Caki2 (cell line): ENCODE measurements at places on chromosomes 7 and 10. TPM values are rescaled to one million over a fixed set of nuclear protein-coding genes. Genes with fewer than 3 reads are reported as not detected.
A peak's percentile ranks its signal among the peaks of the same experiment; 100 is the strongest.

The INTS1 gene
- total RNA-seq: 39.4 and 78.5 TPM in 2 replicates

The FAM25C gene
- total RNA-seq: not detected in 2 replicates

DNA sequence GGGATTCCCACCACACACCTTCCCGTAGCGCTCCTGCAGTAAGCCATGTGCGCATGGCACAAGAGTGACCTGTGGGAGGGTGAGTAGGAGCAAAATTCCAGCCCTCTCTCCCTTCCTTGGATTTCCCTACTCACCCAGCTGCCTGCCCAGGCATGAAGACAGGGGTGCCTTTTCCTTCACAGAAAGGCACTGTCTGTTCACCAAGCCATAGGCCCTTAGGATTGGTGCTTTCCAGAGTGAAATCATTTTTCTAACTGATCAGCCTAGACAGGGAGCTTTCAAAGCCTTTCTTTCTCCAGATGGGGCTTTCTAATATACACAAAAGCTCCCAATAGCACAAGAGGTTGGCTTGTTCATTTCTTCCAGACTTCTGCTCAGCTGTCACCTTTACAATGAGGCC lies 79.7 kb downstream of the CTTNBP2 start:
- DNase-seq: no peak

The DBNL gene
- total RNA-seq: 137 and 174 TPM in 2 replicates

The PYROXD2 gene
- total RNA-seq: 7.0 and 7.1 TPM in 2 replicates

DNA sequence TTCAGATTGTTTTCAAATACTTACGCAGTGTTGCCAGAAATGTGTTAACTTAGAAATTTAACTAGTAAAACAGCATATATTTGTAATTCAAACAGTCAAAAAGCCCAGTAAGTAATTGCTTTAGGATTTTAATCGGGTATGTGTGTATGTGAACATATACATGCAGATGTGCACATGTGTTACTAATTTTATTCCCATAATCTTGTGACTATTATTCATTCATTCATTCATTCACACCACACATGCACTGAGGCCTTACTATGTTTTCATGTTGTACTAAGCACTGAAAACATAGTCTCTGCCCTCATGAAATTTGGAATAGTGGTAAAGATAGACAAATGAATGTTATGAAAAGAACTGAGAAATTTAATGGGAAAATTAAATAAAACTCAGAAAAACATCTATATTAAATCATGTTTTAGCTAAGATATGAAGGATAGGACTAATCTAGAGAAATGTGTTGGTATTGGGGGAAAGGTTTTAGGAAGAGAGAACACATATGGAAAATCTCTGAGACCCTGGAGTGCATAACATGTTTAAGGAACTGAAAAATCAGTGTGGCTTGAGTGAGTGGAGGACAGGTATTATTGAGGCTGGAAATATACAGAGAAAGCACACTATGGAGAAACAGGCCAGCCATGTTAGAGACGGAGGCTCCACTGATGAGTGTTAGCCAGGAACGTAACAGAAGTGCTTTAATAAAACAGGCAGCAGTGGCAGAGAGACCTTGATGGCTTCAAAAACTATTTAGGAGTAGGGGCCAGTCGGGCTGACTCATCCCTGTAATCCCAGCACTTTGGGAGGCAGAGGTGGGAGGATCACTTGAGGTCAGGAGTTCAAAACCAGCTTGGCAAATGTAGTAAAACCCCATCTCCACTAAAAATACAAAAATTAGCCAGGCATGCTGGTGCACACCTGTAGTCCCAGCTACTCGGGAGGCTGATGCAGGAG lies 80.3 kb downstream of the HDAC9 start:
- no peak for DNase-seq

DNA sequence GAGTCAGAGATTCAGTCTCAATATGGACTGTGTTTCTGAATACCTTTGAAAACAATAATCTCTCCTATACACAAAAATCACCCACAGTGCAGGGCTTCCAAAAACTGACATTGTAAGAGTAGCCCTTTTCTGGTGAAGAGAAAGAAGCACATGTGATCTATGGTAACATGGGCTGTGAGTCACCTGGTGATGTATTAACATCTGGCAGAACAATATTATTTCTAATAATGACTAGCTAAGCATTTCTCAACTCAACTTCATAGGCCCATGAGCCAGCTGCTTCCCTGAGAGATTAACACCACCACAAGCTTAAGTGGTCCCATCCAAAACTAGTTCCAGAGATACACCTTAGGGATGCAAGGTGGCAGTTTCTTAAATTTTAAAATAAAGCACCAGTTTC lies 331.0 kb upstream of the NRP1 start:
- DNase-seq: no peak

The TLX1 gene
- total RNA-seq: not detected in 2 replicates

DNA sequence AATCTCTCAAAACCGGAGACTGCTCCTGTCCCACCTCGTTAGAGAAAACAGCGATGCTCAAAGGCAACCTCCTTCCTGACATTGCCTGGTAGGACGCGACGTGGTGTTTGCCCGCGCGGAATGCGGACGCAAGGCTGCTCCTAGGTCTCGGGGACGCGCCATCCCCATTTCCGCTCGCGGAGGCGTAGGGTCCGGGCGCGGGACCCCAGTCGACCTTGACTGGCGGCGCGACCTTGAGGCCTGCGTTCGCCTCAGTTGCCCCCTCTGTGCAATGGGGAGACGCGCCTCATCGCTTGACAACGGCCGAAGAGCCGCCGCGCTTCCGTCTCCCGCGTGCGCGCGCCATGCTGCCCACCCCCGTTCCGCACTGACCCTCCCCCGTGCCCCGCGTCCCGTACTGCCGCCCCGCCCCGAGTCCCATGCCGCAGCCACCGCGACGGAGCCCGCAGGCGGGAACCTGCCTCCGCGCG lies 412 bp upstream of the PPIA start:
- DNase-seq: peak; percentile 83

DNA sequence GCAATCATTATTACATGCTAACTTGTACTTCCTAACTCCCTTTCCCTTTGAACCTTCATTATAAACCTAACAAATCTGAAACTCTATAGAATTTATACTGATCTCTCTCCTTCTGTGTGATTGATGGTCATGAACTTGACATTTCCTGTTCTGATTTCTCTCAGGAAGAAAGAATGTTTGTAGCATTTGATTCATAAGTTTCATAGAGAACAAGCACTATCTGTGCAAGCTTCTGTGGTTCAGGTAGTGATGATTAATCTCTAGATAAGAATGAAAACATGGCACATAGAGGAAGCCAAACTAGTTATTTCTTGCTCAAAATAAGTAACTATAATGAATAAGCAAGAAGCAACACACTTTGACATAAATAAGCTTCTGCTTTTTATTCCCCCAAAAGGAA lies 34.2 kb downstream of the TFPI2 start:
- DNase-seq: no peak

- DNase-seq: no peak
Measured at GRCh38 chr10:88946200-88946599, 6.4 kb downstream of the ACTA2 start.

The PAXIP1 gene
- total RNA-seq: 8.3 and 16.0 TPM in 2 replicates

The FEZF1 gene
- total RNA-seq: not detected in 2 replicates

DNA sequence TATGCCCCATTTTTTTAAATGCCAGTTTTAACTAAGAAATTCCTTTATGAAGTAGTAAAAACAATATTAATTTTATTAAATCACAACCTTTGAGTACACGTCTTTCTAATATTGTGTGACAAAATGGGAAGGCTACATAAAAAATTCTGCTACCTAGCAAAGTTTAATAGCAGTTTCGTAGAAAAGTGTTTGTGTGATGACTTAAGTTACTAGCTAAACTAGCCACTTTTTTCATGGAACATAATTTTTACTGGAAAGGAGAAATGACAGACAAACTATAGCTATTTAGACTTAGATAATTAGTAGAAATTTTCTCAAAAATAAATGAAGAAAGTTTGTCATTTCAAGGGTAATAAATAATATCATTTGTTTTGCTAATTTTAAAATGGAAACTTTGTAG lies 153.1 kb downstream of the GPAM start:
- DNase-seq: no peak

The WEE2 gene
- not detected in 2 replicates for total RNA-seq

GRCh38 chr7:93293229-93293628 lies 61.1 kb downstream of the VPS50 start:
- DNase-seq: no peak

DNA sequence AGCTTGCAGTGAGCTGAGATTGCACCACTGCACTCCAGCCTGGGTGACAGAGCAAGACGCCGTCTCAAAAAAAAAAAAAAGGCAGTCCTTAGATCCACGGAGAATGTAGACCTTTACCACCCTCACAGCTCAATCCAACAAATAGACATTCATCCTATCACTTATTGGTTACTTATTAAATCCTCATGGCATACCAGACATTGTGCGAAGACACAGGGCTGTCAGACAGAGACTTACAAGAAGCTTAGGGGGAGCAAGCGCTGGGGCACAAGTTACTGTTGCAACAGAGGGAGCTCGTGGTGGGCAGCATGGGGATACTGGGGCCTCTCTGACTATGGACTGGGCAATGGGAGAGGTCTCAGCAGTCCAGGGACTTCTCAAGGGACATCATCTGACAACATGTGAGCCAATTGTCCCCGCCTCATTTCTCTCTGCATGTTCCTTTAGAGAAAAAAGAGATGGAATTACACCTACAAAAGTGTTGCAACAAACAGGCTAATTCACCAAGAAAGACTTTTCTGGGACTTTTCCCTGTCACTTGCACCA lies 82.8 kb upstream of the TNS3 start:
- peak; percentile 91 for DNase-seq

- no peak for DNase-seq
Measured at GRCh38 chr10:48800007-48800675, 115.5 kb downstream of the WDFY4 start.

GRCh38 chr7:129612112-129613015 lies 844 bp downstream of the NRF1 start:
- DNase-seq: peak; percentile 44

- DNase-seq: no peak
Measured at GRCh38 chr10:34748767-34749166, 66.3 kb downstream of the PARD3 start.

The TRIM50 gene
- not detected in 2 replicates for total RNA-seq

GRCh38 chr7:132666774-132667172 lies 90.5 kb upstream of the PLXNA4 start:
- no peak for DNase-seq

The SLC18A3 gene
- total RNA-seq: not detected in 2 replicates

DNA sequence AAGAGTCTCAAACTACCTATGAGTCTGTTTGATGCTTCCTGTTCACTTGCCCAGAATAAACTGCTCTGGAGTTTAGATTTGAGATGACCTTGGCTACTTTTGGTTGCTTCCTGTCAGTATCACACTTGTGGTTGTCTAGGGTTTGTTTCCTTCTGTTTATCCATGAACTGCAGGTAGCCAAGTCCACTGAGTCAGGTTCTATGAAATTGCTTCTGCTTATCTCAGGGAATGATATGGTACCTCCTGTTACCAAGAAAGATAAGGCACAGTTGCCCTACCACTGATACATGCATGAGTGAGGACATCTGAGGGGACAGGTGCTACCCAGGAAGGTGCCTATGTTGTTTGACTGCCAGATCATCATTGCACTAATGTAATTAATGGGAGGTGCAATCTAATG lies 15.8 kb upstream of the EEPD1 start:
- DNase-seq: no peak

The RBP4 gene
- 0.54 TPM in 1 of 2 replicates, not detected in the other for total RNA-seq

- DNase-seq: no peak
Measured at GRCh38 chr7:33958104-33958503, 52.8 kb downstream of the BMPER start.

GRCh38 chr10:91974960-91975359 lies 51.4 kb downstream of the BTAF1 start:
- DNase-seq: no peak

The HSPA12A gene
- total RNA-seq: 18.1 and 23.4 TPM in 2 replicates

- DNase-seq: peak; percentile 91
Measured at GRCh38 chr10:93435621-93436397, 46.3 kb downstream of the MYOF start.

DNA sequence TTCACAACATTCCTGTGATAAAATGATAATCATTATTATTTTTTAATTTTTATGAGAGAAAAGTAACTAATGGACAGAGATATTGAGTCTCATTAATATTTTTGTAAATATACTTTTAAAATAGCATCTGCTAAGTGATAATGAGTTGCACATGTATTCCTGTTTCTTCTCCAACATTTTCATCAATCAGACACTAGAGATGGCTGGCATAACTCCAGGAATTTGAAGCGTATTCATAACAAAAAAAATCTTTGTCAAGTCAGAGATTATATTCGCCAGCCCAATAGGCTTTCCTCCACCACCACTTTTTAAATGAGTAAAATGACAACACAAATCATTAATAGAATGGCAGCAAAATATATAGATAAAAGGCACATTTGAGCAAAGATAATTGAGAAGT lies 524.0 kb upstream of the KCND2 start:
- DNase-seq: no peak

DNA sequence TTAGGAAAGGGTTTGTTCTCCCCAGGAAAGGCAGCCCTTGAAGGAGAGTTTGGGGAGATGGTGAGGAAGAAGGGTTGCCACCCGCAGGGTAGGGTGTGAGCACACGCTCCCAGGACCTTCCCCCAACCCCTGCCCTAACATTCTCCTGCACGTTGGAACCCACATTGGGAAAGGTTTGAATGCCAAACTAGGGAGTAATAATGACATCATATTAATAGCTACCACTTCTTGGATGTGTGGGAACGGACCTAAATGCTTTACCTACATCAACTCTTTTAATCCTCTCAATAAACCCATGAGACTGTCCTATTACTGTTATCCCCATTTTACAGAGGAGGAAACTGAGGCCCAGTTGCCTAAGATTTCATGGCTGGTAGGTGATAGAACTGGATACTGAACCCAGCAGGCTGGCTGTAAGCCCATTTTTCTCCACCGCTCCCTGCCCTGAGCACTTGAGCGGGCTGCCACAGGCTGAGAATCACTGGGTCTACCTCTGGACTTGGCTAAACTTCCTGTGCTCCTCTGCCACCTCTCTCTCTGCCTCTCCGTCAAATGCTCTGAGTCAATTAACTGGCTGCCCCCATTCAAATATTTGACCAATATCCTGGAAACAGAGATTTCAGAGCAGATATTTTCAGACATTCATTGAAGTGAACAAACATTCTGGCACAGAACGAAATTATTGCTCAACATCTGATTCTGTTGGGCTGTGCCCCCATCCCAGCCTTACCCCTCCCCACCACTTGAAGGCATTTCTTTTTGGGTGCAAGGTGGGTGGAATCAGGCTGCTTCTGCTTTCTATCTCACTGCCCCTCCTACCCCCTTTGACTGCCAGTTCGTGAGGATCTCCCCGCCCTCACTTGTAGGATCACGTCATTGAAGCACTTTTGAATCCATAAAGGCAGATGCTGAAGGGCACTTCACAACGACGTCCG lies 129.7 kb downstream of the C10orf105 start:
- no peak for DNase-seq

The LDB3 gene
- total RNA-seq: 0.03 and 0.17 TPM in 2 replicates

The GPR37 gene
- total RNA-seq: not detected in 2 replicates

GRCh38 chr7:30188811-30189210 lies 54.0 kb downstream of the MTURN start:
- DNase-seq: no peak

DNA sequence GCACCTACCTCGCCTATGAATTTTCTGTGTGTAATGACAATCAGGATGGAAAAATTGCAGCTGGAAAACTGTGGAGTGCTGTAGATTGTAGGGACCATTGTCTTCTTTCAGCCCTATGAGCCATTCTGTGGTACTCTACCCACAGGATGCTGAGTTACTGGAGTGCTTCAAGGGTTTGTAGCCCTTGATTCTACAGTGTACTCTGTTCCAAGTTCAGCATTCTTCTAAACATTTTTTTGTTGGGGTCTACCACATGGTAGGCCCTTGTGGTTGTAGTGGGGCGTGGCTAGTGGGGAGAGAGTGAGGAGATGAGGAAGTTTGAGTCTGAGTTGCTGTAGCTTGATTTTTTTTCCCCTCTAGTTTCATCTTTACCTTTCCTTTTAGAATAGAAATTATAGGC lies 33.5 kb downstream of the REEP3 start:
- peak; percentile 50 for DNase-seq

- no peak for DNase-seq
Measured at GRCh38 chr10:72649291-72649690, 23.4 kb upstream of the MICU1 start.
